ENCODE measurements at places on chromosomes 12 and 14. TPM values are rescaled to one million over a fixed set of nuclear protein-coding genes. Genes with fewer than 3 reads are reported as not detected.

The CCDC177 gene
- not detected for total RNA-seq

The CCDC197 gene
- not detected for total RNA-seq

The HOTAIR gene
- total RNA-seq: not detected

The NR1H4 gene
- not detected for total RNA-seq

The SLC6A13 gene
- total RNA-seq: not detected

The ENDOU gene
- not detected for total RNA-seq

The DIABLO gene
- 62.8 TPM for total RNA-seq

The RERG gene
- total RNA-seq: not detected
